ENCODE measurements at places on chromosomes 13 and 19.

DNA sequence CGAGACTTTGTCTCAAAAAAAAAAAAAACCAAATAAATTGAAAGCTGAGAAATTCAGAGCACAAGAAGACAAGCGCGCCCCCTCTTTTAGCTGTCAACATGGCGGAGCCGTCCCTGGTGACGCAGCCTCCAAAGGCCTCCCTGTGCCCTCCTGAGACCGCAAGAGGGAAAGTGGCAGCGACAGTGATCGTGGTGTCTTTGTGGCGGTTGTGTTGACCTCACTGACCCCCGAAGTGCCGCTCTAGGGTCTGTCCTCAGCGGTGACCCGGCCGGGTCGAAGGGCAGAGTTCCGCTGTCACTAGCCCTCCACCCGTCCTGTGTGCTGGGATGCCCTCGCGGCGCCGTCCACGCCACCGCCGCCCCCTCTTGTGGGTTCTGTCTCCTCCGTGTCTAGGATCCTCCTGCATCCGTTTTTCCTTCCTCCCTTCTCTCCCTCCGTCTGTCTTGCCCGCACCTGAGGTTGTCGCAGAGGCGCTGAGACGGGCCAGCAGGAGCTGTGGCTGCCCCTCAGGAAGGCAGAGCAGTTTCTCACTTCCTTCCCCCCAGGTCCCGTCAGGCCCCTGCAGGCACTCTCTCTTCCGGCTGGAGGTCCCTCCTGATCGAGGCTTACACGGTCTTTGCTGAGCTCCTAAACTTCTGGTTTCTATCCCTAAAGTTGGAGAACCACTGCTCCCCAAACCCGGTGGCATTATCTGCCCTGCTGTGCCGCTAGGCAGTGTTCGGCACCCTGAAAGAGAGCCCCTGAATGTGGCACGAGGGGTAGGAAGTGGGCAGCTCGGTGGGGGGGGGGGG is 7.2 kb downstream of the UHRF1 start:
- no peak for DNase-seq

- no peak for DNase-seq
Measured at GRCh38 chr19:48818234-48818820, 7.5 kb upstream of the BCAT2 start.

DNA sequence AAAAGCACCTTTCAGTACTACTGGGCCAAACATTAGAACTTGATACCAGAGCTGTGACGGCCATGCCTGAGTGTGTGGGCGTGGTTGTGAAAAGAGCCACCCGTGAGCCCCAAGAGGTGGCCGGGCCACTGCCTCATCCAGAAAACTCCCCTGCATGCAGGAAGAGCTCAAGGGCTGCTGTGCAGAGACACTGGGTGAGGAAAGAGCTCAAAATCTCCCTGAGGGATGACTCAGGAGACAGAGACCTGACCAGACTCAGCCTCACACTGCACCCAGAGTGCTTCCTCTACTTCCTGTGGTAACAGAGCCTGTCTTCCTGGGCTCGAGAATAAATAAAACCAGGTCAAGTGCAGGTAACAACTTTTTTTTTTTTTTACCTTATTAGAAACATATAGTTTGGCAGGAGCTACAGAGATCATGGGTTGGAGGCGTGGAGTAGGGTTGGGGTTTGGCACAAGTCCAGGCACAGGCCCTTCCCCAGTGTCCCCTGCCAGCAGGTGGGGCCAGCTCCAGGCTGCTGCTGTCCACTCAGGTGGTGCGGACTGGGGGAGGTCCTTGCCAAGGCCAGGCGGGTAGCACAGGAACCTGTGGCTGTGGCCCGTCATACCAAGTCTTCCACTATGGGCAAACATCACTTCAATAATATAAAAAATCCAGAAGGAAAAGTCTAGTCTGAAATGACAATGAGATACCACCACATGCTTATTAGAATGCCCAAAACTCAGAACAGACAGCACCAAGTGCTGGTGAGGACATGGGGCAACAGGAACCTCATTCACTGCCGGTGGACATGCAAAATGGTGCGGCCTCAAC is 25.5 kb downstream of the ELL start:
- DNase-seq: peak; percentile 50

DNA sequence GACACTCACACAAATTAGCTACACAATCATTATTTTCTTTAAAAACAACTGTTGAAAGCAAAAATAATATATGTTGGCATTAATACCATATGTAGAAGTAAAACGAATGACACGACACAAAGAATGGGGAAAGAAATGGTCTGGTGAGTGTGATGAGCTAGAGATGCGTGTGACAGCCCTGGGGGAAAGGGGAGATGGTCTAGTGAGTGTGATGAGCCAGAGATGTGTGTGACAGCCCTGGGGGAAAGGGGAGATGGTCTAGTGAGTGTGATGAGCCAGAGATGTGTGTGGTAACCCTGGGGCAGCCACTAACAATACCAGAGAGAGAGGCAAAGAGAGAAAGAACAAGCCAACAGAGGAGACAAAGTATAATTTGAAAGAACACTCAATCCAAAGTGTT is 22.3 kb upstream of the LAMP1 start:
- no peak for DNase-seq

GRCh38 chr13:21344662-21345176 is 114.4 kb downstream of the ZDHHC20 start:
- DNase-seq: no peak

DNA sequence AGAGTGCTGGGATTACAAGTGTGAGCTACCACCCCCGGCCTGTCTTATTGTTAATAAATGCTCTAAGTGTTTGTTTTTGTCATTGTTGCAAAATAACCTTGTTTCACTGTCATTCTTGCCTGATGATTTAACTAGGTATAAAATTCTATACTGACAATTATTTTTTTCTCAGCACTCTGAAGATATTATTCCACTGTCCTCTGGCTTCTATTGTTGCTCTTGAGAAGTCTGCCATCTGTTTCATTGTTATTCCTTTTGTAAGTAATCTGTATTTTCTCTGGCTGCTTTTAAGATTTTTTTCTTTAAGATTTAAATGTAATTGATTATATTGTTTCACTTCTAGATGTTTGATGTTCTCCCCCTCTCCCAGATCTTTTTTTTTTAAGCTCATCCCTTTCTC is 17.6 kb downstream of the ZNF420 start:
- DNase-seq: no peak

- peak; percentile 72 for DNase-seq
Measured at GRCh38 chr19:1470305-1471009, 8.6 kb downstream of the C19orf25 start.

DNA sequence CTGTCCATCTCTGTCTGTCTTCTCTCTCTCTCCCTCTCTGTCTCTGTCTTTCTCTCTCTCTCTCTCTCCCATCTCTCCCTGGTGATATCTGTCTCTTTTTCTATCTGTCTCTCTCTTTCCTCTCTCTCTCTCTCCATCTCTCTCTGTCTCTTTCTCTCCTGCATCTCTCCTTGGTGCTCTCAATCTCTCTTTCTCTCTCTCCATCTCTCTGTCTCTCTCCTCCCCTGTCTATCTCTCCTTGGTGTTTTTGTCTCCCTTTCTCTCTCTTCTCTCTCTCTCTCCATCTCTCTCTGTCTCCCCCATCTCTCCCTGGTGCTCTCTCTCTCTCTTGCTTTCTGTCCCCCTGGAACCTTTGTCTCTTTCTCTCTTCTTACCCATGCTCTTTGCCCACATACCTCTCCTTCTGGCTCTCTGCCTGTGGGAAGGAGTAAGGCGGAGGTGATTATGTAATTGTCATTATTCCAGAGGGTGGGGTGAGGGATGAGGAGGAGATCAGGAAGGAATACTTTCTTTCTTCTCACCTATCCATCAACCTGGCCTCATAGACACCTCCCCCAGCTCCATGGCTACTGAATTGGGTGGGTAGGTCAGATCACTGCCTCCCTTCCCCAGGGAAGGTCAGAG is 30.9 kb upstream of the CYP2B6 start:
- DNase-seq: no peak

DNA sequence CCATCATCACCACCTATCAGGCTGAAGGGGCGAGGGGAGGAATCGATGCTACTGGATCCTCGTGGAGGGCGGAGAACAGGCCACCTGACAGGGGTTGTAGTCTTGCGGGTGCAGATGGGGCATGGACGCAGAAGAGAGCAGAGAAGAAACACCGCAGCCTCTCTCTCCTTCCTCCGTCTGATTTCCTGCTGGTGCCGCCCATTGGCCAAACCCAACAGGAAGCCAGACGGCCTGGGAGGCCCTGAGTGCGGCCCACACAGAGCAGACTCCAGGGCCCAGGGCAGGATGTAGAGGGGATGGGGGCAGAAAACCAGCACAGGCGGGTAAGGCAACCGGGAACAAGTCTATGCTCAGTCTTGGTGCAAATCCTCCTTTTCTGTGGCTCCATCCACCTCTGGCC is 15.4 kb downstream of the CEBPA start:
- DNase-seq: no peak

DNA sequence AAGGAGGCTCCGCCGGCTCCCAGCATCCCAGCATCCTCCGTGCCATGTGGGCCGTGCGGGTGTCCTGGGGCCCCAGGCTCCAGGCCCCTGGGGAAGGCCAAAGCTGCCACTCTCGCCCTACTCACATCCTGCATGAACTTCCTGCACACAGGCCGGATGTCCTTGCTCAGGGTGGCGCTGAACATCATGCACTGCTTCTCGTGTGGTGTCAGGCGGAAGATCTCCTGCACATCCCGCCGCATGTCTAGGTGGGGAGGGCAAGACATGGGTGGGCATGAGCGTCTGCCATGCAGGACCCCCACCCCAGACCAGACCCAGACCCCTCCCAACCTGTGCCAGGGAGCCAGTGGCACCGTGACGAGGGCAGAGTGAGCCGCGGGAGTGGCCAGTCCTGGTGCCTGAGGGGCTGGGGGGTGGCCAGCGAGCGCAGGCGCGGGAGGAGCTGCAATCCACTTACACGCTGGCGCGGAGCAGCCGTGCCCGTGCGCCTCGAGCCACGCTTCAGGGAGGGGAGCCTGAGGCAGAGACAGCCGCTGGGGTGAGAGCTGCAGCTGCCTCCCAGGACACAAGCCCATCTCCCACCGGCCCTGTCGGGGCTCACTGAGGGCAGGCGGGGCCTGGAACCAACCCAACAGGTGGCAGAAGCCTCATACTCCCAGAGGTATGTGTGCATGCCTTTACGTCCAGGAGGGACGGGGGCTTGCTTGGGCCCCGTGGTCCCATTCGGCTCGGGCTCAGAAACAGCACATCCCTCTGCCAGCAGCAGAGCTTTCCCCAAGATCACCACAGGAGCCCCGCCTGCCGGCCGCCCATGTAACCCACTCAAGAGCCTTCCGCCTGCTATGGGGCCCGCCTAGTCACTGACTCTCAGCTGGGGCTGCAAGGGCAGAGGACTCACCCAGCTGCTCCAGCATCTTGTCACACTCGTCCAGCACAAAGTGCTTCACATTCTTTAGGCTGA is 8.8 kb downstream of the DDX39A start:
- DNase-seq: peak; percentile 1

Data from AG08396 (cell line).